ENCODE measurements at places on chromosomes 1 and 21.
A peak's percentile ranks its signal among the peaks of the same experiment; 100 is the strongest.

DNA sequence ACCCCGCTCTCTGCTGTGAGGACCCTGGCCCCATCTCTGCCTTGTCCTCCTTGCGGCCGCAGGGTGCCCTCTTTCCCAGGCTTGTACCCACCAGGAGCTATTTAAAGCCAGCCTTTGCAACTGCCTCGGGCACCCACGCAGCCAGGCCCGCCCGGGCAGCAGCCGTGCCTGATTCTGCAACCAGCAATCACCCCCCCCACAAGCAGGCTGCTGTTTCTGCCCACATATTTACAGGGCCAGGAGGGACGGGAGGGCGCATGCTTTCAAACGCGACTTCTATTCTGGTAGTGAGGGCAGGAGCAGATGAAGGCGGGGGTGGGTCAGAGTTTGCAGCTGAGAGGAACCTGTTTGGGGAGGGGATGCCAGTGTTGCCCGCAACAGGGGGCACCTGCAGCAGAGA lies 13.6 kb downstream of the GABRD start:
- DNase-seq, result no peak

GRCh38 chr1:220990427-220991339 lies 111.4 kb downstream of the HLX start:
- peak; percentile 58 for DNase-seq

DNA sequence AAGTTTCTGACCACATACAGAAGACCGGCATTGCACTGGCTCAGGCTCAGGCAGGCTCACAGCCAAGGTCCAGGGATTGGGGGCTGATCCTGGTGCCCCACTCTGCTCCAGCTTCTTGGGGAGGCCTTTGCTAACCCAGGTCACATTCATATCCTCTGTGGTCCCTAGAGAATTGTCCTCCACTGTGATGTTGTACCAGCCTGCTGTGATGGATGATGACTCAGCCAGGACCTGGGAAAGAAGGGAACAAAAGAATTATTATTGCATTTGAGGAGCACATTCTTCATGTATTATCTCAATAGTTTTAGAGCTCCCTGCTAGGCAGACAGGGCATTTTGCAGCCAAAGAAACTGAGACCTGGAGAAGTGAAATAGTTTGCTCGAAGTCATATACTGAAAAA lies 114.3 kb upstream of the ETV3 start:
- DNase-seq, result no peak

DNA sequence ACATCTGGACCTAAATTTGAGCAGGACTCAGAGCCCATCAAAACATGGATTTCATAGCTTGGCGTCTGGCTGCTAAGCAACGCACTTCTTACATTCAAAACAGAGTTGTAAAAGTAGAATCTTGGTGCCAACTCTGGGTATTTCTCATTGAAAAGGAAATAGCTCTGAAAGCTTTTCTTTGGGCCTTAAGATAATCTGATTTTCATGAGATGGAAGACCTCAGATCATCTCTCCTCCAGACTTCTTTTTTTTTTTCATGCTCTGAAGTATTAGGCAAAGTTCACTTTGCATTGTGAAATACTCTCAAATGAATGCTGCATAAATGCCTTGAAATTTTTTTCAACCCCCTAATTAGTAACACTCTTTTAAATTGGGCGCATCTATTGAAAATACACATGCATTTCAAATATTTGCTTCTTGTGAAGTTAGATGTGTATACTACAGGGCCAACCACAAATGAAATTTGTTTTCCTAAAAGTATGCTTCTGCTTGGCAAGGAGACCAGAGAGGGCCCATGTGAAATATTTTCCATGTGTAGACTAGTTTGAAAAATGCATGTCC lies 4.2 kb downstream of the ADAMTS5 start:
- DNase-seq, result no peak

- DNase-seq, result no peak
These were observed 88.9 kb downstream of the UBR4 start for GRCh38 chr1:19121192-19121591.

GRCh38 chr1:201608635-201609395 lies 69.9 kb downstream of the NAV1 start:
- DNase-seq, result no peak

- DNase-seq, result no peak
These were observed 87.0 kb downstream of the NMNAT2 start for GRCh38 chr1:183331091-183331742.

DNA sequence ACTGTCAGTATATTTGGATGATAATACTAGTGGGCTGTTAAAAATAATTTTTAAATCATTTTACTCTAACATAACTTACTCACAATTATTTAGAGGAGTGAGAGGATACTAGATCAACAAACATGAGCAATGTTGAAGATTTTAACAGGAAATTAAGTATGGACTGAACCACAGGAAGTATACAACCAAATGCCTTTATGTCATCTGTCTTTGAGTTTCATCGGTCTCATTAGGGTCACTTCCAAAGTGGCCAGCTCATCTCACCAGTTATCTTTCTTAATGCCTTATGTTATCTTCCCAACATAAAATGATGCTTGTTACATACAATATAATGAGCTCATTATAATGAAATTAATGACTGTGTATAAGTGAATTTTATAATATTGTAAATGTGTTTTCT lies 1.5 kb upstream of the RGS1 start:
- DNase-seq, result no peak

- DNase-seq, result no peak
These were observed 18.0 kb downstream of the DUSP10 start for GRCh38 chr1:221723848-221724236.

GRCh38 chr1:50701706-50702317 lies 258.3 kb downstream of the FAF1 start:
- DNase-seq, result no peak

DNA sequence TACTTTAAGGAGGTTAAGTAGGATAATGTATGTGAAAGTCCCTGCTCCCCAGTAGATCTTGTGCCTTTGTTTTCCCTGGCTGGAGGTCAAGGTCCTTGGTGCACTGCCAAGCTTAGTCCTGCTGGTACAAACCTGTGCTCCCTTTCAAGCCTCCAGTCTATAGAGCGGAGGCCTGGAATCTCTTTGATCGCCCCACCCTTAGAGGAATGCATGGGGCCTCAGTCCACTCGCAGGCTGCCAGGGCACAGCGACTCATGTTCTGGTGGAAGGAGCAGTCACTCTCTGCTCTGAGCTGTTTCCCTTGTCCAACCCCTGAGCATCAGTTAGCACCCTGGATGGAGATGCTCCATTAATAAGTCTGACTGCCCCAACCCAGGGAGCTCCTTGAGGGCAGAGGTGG lies 121.8 kb downstream of the HMGB4 start:
- DNase-seq, result no peak

GRCh38 chr1:68959461-68960030 lies 462.7 kb upstream of the DEPDC1 start:
- DNase-seq, result no peak

DNA sequence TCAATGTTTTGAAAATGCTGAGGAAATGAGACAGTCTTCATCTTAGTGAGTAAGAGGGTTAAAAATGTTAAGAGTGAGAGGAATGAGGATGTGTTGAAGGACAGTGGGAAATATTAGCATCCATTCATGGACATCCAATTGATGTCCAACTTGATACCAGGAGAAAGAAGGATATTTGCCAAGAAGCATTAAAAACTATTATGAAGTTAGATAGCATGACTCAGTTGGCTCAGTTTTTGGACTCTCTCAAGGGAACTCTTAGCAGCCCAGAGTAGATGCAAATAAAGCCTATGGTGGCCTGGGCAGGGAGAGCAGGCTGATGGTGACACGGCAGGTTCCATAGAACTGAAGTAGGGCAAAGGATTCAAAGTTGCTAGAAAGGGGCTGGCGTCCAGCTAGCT lies 171.0 kb downstream of the ZZZ3 start:
- no peak for DNase-seq

- DNase-seq, result no peak
These were observed 246.4 kb upstream of the ADAMTS5 start for GRCh38 chr21:27213303-27213702.

- no peak for DNase-seq
These were observed 114.1 kb downstream of the AJAP1 start for GRCh38 chr1:4768553-4768952.

DNA sequence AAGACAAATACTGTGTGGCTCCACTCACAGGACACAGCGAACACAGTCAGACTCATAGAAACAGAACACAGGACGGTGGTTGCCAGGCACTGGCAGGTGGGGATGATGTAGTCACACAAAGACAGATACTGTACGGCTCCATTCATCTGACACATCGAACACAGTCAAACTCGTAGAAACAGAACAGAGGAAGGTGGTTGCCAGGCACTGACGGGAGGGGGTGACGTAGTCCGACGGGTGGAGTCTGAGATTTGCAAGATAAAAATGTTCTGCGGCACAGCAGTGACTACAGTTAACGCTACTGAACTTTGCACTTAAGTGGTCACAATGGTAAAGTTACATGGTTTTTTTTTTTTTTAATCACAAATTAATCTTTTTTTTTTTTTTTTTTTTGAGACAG lies 18.7 kb downstream of the C21orf58 start:
- peak; percentile 91 for DNase-seq

GRCh38 chr1:114155706-114156105 lies 2.0 kb upstream of the SYT6 start:
- no peak for DNase-seq

GRCh38 chr21:42500225-42500624 lies 4.2 kb upstream of the RSPH1 start:
- no peak for DNase-seq

DNA sequence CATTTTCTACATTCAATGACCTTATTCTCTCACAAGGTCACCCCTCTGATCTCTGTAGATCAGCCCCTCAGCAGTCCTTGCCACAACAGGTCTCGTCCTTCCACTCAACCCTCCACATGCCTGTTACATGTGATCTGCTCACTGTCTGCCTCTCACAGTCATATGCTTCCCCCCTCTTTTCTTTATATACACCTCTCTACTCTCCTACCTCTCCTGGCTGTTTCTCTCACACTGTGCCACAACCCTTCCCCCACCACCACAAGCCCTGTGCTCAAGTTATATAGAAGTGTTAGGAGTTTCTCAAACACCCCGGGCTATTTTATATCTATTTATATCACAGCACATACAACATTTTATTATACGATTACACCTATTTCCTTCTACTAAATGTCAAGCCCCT lies 12.6 kb downstream of the B3GALNT2 start:
- no peak for DNase-seq

DNA sequence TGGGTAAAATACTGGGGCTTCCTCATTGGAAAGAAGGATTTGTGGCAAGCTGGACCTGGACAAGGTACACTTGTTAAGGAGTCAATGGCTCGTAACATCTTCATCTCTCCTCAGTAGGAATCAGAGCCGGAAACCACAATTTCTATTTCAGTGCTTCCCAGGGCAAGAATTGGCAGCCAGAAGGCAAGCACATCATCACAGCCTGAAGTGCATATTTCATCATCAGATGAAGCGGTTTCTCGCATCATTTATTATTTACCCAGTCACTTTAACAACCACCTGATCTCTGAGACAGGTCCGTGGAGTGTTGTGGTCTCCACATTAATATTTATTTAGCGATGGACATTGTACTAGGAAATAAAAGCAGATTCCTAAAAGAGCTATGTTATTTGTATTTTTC lies 55.0 kb downstream of the KCNJ15 start:
- DNase-seq, result no peak

GRCh38 chr1:221801773-221802516 lies 60.1 kb upstream of the DUSP10 start:
- DNase-seq, result no peak

DNA sequence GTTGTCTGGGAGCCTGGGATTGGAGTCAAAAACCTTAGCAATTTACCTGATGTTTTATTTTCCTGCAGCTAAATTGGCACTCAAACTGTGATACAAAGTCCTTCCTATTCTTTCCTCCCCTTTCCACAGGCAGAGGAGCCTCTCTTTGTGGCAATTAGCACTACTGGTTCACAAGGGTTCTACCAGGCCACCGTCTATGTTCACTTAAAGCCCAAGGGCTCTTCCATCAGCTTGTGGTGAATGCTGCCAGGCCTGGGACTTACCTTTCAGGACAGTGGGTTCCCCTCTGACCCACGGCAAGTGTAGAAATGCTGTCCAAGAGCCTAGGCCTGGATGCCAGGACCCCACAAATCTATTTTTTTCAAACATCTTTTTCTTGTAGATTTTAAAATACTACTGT lies 251.9 kb upstream of the B3GALT2 start:
- no peak for DNase-seq

DNA sequence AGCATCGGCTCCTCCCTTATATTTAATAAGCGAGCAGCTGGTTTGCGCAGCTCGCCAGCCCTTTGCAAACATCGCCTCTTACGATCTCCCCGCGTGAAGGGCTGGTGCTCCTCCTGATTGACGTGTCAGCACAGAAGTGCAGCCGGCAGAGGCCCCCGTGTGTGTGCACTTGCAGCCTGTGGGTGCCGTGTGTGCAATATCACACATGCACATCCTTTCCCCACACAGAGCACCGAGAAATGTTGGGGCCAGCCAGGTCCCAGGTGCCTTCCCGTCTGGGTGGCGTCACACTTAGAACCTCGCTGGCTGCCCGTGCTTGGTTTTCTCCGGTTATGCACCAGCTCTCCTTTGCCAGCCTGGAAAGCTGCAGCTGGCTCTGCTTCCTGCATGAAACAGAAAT lies 126.6 kb upstream of the AJAP1 start:
- DNase-seq, result no peak

- no peak for DNase-seq
These were observed 18.6 kb downstream of the CDC42BPA start for GRCh38 chr1:227299688-227300087.

DNA sequence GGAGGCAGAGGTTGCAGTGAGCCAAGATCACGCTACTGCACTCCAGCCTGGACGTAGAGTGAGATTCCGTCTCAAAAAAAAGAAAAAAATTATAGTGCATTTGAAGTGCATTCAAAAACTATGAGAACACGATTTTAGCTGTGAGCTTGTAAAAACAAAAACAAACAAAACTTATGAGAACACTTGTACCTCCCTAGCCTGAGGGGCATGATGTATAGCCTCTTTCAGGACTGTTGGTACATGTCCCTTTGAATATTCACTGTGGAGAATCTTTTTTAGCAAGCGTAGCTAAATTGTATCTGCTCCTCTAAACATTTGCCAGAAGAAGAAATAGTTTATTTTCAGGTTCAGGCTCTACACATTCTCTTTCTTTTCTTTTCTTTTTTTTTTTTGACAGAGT lies 9.5 kb upstream of the DEGS1 start:
- no peak for DNase-seq

GRCh38 chr1:203930342-203930741 lies 68.9 kb downstream of the SNRPE start:
- DNase-seq, result no peak

GRCh38 chr1:209106861-209107260 lies 476.7 kb upstream of the CAMK1G start:
- no peak for DNase-seq

DNA sequence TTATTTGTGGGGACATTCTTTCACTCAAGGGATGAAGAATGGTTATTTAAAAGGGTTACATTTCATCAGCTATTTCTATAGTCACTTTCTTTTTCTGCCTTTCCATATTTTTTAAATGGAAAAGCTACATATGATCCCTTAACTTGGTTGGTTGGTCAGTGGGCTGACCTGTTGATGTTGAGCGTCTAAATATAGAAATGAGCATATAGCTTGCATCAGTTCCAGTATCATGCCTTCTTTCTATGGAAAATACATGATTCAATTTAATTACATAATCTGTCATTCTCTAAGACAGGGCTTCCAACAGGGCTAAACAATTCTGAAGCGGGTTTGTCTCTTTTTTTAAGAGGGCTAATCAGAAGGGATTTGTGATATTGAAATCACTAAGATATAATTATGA lies 40.6 kb downstream of the TYW3 start:
- DNase-seq, result no peak

Measured in erythroblast (primary cell).